ENCODE measurements at places on chromosomes 12 and 14.

GRCh38 chr12:19819231-19819630, 379.9 kb downstream of the AEBP2 start:
- no peak for DNase-seq

DNA sequence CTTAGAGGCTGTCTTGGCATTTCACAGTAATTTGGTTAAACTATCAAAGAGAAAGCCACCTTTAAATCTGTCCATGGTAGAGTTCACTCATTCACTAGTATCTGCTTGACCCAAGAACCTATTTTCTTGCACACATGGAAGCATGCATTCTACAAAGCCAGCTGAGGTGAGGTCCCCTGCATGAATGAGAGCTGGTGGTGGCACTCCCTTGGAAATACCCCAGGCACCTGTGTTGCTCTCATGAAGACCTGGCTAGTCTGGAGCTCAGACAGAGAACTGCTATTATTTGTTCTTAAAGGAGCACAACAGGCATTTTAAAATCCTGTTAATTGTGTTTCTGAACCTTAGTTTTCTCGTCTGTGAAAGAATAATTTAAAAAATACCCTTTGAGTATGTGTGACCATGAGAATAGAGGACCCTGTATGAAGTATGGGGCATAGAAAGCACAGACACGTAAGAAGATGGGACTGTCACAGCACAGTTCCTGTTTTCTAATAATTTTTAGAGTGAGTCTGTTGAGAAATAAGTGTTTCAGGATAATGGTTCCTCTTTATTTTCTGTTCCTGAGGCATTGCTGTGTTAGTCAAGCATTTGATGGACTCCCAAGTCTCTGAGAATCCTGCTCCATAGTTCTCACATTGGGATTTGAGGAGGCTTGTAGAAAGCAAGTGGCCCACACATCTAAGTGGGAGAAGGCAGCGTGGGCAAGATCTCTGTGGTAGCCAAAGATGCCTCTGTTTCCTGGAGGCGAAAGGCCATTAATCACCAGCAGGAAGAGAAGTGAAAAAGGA, 10.9 kb downstream of the RGS6 start:
- no peak for DNase-seq

DNA sequence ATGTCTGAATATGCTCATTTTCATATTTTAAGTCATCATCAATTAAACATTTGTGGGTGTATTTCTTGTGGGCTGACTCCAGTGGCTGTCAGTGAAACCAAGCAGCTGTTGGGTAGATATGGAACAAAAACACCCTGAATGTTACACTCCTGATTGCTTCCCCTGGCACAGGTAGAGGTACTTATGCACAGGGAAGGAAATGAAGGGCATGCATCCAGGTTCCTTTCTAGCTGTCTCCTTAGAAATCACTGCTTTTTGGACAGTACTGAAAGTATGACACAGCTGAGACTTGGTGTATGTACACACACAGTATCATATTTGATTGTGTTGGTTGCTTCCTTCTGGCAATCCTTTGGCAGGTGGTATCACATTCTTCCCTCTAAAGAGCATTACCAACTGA, 1006.7 kb downstream of the DIO2 start:
- no peak for DNase-seq

DNA sequence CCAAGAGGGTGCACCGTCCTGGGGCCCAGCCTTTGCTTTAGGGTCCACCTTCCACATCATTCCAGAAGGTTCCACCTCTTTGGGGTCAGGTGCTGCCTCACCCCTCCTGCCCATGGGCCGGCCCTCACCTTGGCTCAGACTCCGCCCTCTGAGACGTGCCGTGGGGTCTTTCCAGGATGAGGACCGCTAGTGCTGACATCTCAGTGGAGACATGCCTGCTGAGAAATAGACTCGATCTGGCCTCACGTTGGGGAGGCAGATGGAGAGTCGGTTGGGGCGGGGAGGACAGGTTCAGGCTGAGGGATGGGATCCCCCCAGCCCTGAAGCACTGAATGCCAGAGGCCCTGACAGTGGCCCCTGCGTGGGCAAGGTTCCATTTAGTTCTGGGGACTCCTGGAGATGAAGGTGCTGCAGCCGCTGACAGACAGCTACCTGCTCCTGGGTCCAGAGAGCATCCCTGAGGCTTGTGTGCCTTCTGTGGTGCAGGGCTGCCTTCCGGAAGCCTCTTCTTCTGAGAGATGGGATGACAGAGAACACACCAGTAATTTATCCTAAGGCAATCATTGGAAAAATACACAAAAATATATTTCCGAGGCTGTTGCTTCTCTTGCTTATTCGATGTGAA, 185.3 kb downstream of the KIF26A start:
- DNase-seq, result no peak

GRCh38 chr12:129049917-129050316, 196.6 kb downstream of the GLT1D1 start:
- DNase-seq, result no peak

DNA sequence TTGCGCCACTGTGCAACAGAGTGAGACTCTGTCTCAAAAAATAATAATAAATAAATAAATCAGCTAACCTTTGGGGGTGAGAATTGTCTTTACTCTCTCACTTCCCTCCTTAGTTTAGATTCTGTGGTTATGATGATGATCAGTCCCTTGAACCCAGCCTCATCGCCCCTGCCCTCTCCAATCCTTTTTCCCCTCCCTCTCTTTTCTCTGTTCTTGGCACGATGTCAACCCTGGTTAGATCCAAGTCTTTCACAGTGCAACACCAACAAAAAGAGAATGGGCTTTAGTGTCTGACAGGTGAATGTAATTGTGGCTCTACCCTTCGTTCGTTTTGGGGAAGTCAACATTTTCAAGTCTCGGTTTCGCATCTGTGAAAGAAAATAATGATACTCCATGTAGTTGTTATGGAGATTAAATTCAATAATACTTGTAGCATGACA, 59.0 kb downstream of the NTN4 start:
- DNase-seq, result no peak

GRCh38 chr12:8562310-8562709, 21.6 kb upstream of the CLEC4E start:
- DNase-seq, result no peak

DNA sequence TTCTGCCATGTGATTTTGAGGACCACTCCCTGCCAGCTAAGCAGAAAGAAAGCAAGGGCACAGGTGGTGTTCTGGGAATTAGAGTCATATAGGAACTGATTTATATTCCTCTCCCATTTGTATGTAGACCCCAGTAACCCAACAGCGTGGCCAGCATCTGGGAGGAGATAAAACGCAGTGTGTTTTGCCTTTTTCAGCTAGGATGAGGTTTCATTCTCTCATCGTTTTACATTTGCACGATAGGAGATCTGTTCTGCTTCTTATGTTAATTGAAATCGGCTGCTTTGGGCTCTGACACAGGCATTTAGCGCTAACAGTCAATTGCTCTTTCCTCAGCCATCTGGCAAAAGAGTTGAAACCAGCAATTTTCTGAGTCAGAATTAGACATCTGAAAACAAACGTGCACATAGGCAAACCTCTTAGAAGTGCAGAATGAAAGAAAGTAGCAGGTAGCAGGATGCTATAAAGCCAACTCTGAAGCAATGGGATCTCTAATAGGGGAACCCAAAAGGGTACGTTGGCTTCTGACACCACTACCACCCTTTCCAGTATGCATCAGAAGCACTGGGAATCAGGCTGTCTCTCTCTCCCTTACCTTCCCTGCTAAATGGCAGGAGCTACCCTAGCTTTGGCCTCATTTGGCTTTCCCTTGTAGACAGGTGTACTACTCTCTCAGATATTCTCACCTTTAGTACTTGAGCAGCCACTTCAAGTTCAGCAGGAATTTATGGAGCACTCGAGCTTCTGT, 219.1 kb downstream of the PHLDA1 start:
- DNase-seq, result peak; percentile 56

DNA sequence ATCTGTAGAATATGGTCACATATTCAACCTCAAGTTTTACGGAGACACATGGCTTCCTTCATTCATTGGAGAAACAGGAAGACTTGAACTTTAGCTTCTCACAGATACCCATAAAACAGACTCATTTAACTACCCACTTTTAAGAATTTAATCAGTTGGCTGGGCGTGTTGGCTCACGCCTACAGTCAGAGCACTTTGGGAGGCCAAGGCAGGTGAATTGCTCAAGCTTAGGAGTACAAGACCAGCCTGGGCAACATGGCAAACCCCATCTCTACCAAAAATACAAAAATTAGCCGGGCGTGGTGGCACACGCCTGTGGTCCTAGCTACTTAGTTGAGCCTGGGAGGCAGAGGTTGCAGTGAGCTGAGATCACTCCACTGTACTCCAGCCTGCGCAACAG, 64.7 kb upstream of the STAC3 start:
- DNase-seq, result no peak

- no peak for DNase-seq
These were observed 70.5 kb upstream of the ATP2B1 start for GRCh38 chr12:89779090-89779489.

- DNase-seq, result no peak
These were observed 10.1 kb downstream of the GOLGA3 start for GRCh38 chr12:132818562-132818961.

DNA sequence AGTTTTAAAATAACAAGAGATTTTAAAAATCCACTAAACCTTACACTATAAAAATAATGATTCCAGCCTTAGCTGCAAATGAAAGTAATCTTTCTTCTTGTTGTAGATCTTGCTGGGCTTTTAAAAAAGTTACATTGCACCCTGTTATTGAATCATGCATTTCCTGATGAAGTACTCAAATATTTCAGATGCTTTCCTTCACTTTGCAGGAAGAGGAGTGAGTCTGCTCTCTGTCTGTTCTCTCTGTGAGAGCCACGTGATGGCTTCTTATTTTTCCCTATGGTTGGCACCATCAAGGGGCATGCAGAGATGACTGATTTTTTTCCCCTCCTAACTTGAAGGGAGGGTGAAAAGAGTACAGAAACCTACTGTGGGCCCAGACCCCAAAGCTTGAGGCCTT, 262.7 kb downstream of the ATP23 start:
- DNase-seq, result no peak

Data from DMS 273 treated with DMSO at 0.1 percent for 48 hours (cell line).